Activated CD4-positive, alpha-beta T cell treated with anti-CD3 and anti-CD28 coated beads, Interleukin-2, amount 10 ng/mL, durations not matched to agents 7 days and 5 days (primary cell): ENCODE measurements at places on chromosomes 1 and 21.

DNA sequence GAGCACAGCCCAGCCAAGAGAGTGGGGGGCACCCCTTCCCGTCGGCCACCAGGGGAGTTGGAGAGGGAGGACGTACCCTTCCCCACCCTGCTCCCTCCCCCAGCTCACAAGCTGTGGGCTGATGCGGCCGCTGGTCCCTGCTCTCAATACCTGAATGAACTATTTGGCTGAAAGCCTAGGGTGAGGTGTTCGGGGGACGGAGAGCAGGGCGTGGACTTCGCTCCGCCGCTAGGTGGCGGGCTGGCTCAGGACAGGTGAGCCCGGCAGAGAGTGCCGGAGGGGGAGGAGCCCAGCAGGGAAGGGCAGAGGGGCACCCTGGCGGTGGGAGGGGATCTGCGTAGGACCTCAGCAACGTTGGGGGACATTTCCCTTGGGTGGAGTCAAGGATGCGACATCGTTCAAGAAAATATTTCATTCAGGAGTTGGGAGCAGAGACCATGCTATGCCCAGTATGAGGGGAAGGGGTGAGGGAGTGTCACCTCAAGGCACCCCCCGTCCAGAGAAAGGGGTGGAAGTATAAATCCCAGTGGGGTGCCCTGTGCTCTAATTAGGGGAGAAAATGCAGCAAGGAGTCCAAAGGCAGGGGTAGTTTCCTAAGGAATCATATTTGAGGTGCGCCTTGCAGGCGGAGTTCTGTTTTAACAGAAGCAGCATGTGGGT, 12.0 kb upstream of the RHBG start:
- peak; percentile 76 for DNase-seq

DNA sequence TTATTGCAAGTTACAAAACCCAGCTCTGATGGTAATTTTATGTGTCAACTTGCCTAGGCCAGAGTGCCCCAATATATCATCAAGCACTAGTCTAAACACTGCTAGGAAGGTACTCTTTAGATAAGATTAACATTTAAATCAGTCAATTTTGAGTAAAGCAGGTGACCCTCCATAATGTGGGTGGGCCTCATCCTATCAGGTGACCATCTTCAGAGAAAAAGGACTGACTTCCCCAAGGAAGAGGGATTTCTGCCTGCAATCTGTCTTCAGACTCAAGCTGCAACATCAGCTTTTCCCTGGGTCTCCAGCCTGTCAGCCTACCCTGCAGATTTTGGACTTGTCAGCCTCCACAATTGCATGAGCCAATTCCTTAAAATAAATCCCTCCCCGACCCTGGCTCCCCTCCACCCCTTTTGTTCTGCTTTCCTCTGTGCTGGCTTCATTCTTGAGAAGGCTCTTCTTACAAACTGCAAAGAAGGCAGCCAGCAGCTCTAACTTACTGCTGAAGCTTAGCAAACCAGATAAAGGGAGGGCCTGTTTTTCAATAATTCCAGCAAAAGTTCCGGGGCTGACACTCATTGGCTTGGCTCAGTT, 56.4 kb upstream of the RUNX3 start:
- DNase-seq, result no peak

DNA sequence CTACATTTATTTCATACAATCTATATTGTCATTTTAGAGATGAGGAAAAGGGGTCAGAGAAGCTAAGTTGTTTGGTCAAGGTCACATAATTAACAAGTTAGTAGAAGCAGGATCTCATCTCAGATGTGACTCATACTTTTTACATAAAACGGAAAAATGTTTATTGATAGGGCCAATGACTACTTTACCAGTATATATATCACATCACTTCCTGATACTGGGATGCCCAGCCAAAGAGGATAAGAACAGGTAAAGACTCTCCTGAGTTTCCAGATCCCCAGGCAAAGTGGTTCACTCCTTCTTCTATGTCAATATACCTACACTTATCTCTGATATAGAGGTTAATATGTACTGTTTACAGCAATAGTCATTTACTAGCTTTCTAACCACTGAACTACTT, 21.0 kb downstream of the YIPF1 start:
- no peak for DNase-seq

- no peak for DNase-seq
These were observed 15.9 kb downstream of the UCK2 start for GRCh38 chr1:165843304-165843703.

- no peak for DNase-seq
These were observed 481 bp upstream of the SLAMF1 start for GRCh38 chr1:160647329-160647720.

DNA sequence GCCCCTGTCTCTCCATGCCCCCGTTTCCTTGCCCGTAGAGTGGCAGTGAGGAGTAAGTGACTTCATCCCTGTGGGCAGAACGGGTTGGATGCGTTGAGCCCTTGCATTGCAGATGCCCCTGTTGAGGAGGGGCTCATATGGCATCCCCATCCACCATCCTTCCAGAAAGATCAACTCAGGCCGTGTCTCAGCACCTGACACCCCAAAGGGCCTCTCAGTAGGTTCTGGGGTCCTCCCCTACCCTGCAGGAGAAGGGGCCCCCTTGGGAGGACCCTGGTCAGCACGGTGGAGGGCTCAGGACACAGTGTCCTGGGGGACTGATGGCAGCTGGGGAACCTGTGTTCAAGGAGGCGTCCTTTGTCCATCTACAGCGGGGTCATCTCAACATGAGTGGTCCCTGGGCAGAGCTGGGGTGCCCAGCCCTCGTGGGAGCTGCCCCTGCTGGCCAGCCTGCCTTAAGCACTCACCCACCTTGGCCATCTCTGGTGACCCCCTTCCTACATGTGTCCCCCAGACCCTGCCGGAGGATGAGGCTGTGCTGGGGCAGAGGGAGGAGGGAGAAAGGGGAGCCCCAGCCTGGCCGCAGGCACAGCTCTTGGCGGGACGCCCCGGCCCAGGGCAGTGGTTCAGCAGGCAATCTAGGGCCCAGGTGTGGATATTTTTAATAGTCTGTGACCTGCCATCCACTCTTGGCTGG, 48.2 kb upstream of the ACTRT2 start:
- DNase-seq, result no peak

DNA sequence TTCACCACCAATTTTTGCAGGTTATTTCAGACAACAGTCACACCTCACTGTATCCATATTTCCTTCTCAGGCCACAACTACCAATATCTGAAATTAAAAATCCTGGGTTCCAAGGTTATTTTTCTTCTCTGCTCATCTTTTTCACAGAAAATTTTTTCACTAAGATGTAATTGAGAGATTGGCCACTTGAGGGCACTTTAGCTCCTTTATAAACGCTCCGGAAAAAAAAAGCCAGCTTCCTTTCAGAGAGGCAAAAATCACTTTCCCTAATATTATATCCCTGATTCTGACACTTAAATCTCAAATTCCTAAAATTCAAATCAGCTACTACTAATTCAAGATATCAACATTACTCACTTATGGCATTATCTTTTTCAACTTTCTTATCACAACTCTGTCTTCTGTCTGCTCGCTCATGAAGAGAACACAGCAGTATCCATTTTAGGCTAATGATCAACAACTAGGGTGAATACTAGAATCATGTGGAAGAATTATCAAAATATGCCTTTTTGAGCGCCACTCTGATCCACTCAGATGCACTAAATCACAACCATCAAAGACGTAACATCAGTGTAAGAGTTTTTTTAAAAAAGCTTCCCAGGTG, 101.4 kb upstream of the RGS1 start:
- peak; percentile 18 for DNase-seq

DNA sequence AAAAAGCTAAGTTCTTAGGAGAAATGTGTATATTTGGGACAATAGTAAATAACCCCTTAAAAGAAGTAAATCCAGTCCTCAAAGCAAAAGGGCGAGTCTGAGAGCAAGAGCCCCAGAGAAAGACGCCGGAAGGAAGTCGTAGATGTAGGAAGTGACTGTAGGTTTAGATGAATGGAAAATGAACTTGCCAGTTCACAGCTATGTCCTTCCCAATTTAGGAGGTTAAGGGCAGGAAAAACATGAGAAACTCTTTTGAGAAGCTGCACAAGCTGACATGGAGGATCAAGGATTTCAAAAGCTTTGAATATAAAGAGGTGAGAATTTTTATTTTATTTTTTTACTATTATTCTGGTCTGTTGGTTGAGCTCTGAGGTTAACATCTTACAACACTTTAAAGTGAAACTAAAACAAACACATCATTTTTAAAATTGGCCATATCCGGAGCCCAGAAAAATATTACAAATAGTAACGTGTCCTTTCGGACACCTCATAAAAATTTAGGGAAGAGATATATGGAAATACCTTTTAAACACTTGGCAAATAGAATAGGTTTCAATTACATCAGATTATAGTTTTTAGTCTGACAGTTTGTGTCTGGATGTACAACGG, 1178.6 kb downstream of the MRPL39 start:
- peak; percentile 33 for DNase-seq

DNA sequence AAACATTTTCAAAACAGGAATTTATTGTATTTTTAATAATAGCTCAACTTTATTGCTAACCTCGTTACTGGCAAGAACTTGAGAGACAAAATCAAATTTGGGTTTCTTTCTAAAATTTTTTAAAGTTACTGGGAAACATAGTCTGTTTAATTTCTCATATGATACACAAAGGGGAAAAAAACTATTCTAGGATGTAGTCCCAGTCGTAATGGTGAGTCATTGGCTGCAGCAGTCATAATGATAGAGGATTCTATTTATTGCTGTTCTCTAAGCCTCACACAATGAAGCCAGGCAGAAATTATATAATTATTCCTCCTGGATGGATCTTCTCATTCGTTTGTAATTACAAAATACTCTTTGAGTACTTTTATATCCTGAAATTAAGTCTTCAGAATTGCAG, 326.5 kb upstream of the SGIP1 start:
- no peak for DNase-seq

DNA sequence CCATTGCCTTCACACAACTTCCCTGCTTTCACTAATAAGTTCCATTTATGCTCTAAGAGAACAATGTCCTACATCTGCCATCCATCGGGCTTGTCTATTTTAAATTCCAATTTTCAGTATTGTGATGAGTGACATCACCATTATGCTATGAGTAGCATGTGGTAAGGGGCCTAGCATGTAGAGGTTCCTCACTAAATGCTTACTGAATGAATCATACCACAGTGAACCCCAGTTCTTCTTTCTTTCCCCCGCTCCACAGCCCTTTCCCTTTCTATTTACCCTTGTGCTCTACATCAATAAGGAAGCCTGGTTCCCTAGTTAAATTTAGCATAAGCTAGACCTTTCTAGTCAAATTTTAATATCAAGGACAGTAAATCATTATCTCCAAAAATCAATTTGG, 195.0 kb upstream of the RGS18 start:
- no peak for DNase-seq

- no peak for DNase-seq
These were observed 27.0 kb upstream of the IFNAR2 start for GRCh38 chr21:33202464-33203363.

- DNase-seq, result no peak
These were observed 783 bp upstream of the AGL start for GRCh38 chr1:99849413-99849743.

DNA sequence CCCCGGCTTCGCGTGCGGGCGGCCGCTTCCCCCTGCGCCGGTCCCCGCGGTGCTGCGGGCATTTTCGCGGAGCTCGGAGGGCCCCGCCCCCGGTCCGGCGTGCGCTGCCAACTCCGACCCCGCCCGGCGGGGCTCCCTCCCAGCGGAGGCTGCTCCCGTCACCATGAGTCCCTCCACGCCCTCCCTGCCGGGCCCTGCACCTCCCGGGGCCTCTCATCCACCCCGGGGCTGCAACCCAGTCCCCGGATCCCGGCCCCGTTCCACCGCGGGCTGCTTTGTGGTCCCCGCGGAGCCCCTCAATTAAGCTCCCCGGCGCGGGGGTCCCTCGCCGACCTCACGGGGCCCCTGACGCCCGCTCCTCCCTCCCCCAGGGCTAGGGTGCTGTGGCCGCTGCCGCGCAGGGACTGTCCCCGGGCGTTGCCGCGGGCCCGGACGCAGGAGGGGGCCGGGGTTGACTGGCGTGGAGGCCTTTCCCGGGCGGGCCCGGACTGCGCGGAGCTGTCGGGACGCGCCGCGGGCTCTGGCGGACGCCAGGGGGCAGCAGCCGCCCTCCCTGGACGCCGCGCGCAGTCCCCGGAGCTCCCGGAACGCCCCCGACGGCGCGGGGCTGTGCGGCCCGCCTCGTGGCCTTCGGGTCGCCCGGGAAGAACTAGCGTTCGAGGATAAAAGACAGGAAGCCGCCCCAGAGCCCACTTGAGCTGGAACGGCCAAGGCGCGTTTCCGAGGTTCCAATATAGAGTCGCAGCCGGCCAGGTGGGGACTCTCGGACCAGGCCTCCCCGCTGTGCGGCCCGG, 159.2 kb downstream of the RUNX1 start:
- DNase-seq, result peak; percentile 63

DNA sequence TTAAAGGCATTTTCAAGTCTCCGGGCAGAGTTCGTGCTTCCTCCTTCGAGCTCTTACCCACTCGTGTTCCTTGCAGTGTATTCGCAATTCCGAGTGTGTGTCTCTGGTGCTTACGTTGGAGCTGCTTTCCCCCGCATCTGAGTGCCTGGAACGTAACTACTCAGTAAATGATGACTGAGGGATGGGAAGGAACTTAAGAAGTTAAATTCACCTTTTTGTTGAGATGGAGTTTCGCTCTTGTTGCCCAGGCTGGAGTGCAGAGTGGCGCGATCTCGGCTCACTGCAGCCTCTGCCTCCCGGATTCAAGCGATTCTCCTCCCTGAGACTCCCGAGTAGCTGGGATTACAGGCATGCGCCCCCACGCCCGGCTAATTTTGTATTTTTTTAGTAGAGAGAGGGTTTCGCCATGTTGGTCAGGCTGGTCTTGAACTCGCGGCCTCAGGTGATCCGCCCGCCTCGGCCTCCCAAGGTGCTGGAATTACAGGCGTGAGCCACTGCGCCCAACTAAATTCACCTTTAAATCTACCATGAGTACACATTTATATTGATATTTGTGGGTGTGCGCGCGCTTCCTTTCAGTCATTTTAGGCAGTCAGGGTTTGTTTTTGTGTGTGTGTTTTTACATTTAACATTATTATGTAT, 837 bp downstream of the NDUFS5 start:
- DNase-seq, result no peak

DNA sequence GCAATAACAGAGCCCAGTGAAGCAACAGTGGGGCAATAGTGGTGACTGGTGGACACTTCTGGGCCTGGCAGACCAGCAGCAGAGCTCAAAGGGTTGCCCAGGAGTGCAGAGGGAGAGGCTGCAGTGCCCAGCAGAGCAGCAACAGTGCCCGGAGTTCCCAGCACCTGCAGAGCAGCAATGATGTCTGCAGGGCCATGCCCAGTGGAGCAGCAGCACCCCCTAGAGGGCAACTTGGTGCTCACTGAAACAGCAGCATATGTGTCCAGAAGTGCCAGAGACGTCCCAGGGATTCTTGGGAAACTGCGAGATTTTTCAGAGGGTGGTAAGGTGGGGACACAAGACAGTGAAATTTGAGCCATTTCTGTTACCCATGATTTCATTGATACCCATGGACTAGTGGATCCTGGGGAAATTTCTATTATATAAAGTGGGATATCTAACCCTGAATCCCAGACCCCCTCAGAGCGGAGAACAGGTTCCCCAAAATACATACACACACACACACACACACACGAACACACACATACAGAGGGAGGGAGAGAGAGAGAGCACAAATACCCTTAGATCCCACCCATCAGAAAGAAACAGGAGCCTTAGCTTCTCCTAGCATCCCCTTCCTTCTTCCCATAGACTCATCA, 156.9 kb upstream of the GJB5 start:
- peak; percentile 67 for DNase-seq
